A549 treated with Mapracorat at 1 μM for 4 hours (cell line): ENCODE measurements at places on chromosomes 16 and 17. TPM values are rescaled to one million over a fixed set of nuclear protein-coding genes. Genes with fewer than 3 reads are reported as not detected.

The CNGB1 gene
- total RNA-seq = 0.05 to 0.49 TPM (median 0.08 TPM) in 5 replicates

The PPY gene
- not detected in 5 replicates for total RNA-seq

The CYGB gene
- total RNA-seq = 0.60 to 1.8 TPM (median 1.1 TPM) in 5 replicates

The XYLT1 gene
- 0.64 to 0.80 TPM (median 0.73 TPM) in 5 replicates for total RNA-seq

The BICDL2 gene
- total RNA-seq = not detected in 5 replicates

The CSF3 gene
- 0.18 to 0.97 TPM (median 0.53 TPM) in 5 replicates for total RNA-seq

The RHBDL1 gene
- 0.59 to 1.8 TPM (median 1.6 TPM) in 5 replicates for total RNA-seq

The CXCL16 gene
- 15.4 to 20.3 TPM (median 16.8 TPM) in 5 replicates for total RNA-seq

The PAGR1 gene
- 34.6 to 45.7 TPM (median 43.0 TPM) in 5 replicates for total RNA-seq

The FA2H gene
- 28.5 to 33.6 TPM (median 31.6 TPM) in 5 replicates for total RNA-seq
